ENCODE measurements at places on chromosomes 2 and 18. TPM values are rescaled to one million over a fixed set of nuclear protein-coding genes. Genes with fewer than 3 reads are reported as not detected.

The FHOD3 gene
- total RNA-seq, result 29.6 TPM

The RHBDD1 gene
- 6.8 TPM for total RNA-seq

DNA sequence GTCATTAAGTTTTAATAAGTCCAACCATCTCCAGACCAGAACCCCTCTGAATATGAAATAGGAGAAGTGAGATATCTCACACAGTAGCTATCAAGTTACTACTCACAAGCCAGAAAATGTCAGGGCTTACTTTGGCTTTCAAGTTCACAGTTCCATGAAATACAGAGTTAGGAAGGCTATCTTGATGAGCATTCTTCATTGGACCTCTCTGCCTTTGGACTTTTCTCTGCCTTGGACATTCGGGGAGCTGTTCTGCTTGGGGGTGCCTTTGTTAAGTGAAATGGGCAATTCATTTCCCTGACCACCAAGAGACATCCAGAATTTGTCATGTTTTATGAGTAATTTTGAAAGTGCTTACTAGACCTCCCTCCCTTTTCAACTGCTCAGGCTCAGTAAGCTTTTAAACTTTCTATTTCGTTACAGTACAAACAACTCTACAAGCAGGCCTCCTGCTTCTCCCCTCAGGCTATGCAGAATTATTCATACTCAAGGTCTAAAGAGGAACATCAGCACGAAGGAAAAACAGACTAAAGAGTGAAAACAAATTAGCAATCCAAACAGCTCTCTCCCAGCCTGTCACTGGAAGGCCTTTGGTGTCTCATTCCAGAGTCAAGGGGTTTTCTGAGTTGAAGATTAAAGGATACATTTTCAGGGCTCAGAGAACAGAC is 95.3 kb downstream of the MREG start:
- no peaks in the 10 kb centered on the region for H3K27me3 ChIP-seq
- DNase-seq, result no peak
- H3K4me3 ChIP-seq, result no peak overlapping the region
- no peaks in the 10 kb centered on the region for H3K36me3 ChIP-seq
- H3K27ac ChIP-seq, result peak overlapping the region; percentile 42
- peaks cover 17% of the 10 kb centered on the region for H3K4me1 ChIP-seq

GRCh38 chr2:185921048-185921756 is 182.6 kb downstream of the FSIP2 start:
- no peak overlapping the region for H3K4me3 ChIP-seq
- H3K27me3 ChIP-seq, result no peaks in the 10 kb centered on the region
- H3K4me1 ChIP-seq, result no peaks in the 10 kb centered on the region

DNA sequence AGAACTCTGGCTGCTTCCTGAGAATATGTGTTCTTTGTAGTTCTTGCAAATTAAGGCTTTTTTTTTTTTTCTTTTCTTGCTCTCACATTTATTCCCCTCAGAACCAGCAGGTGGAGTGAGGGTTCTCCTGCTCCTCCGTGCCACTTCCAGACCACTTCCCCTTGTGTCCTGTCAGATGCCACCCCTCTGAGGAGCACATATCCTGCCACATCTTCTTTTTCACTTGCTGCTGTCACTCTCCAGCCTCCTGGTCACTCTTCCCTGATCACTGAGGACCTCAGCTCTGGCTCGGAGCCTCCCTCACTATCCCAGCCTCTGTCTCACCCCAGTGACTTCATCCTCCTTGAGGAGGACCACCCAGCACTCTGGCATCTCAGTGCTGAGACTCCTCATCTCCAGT is 100.5 kb downstream of the TACR1 start:
- no peak for DNase-seq
- no peak overlapping the region for H3K27ac ChIP-seq
- no peak overlapping the region for H3K4me3 ChIP-seq
- H3K27me3 ChIP-seq, result no peaks in the 10 kb centered on the region
- no peaks in the 10 kb centered on the region for H3K4me1 ChIP-seq

DNA sequence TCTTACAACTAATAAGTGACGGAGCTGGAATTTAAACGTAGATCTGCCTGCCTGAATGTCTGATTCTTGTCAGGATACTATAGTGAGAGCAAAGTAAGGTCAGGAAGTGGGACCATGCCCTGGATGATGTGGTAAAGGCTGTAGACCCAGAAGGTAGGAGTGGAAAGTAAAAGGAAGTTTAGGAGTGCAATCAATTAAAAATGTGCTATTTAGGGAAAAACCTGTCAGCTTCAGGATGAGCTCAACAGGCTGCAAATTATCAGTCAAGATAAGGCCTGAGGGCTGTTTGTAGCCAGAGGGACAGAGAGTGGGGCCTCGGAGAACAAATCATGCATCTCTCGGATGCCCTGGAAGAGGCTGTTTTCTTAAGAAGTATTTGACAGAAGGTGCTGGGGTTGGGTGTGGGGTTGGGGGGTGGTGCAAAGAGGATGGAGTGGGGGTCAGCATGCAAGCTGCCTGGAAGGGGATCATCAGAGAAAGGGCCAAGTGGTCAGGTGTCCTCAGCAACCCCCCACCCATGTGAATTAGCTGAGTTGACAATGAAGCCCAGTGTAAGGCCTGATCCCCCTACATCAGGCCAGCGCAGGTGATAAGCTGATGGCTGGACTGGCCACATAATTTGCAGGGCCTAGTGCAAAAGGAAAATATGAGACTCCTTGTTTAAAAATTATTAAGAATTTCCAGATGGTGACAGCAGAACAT is 53.2 kb upstream of the MAPRE3 start:
- no peak for DNase-seq
- no peaks in the 10 kb centered on the region for H3K4me1 ChIP-seq
- H3K4me3 ChIP-seq, result no peak overlapping the region
- H3K36me3 ChIP-seq, result no peaks in the 10 kb centered on the region
- H3K27me3 ChIP-seq, result peaks cover 72% of the 10 kb centered on the region

- peak overlapping the region; percentile 51 for H3K4me3 ChIP-seq
- no peak for DNase-seq
- peak overlapping the region; percentile 95 for H3K27ac ChIP-seq
- no peaks in the 10 kb centered on the region for H3K27me3 ChIP-seq
- H3K4me1 ChIP-seq, result peaks cover 34% of the 10 kb centered on the region
Measured at GRCh38 chr2:85579266-85579935, 2.0 kb downstream of the VAMP8 start.

- H3K36me3 ChIP-seq, result no peaks in the 10 kb centered on the region
- H3K27ac ChIP-seq, result no peak overlapping the region
- no peak for DNase-seq
- no peak overlapping the region for H3K4me3 ChIP-seq
- H3K4me1 ChIP-seq, result peaks cover 55% of the 10 kb centered on the region
Measured at GRCh38 chr2:130831356-130831755, 5.4 kb upstream of the ARHGEF4 start.

DNA sequence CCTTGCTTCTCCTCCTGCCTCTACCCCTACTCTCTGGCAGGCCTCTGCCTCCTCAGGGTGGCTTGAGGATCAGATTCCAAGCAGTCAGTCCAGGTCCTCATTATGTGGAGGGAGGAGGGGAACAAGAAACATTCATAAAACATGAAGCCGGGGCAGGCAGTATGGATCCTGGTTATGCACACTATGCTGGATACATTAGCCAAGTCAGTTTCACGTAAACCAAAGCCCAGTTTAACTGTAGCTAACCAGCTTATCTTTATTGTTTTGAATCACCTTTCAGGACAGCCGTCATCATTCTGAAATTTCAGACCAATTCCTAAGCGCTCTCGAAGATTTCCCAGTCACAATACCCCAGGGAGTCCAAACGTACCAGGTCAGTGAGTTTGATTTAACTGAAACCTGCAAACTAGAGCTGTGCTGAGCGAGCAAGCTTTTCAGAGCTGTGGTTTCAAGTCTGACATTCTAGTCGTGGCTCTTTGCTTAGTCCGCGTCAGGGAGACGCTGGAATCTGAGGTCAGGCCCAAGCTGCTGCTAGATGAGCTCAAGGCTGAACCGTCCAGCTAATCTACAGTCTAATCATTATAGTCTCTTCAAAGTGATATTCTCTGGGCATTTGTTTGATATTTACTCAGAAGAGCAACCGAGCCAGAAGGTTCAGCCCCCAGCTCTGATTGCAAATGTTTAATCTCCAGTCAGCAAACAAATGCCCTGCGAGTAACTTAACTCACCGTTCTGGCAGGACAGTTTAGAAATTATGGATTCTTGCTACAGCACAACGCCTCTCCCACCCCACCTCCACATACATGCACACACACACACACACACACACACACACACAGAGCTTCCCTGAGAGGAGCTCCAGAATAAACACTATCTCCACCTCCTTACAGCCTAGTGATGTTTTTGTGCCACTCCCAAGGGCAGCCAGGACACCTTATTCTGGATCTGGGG is 63.8 kb upstream of the BZW1 start:
- no peak overlapping the region for H3K27ac ChIP-seq
- DNase-seq, result no peak
- H3K4me3 ChIP-seq, result no peak overlapping the region

DNA sequence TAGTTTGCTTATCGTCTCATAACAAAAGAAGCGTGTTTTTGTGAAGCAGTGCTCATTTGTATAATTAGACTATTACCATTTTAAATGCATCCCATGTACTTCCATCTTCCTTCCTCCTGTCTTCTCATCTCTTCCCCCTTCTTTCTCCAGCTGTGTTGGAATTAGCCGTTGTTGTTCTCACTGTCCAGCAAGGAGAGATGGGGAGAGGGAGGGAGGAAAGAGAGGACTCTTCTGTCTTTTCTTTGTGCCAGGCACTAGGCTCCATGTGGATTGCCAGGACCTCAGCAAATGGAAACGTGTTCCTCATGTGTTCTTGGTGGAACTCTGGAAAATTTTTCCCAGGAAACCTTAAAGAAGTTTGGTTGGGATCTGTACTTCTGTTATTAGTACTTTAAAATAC is 131.7 kb downstream of the PHLPP1 start:
- no peaks in the 10 kb centered on the region for H3K36me3 ChIP-seq
- no peak overlapping the region for H3K4me3 ChIP-seq
- no peaks in the 10 kb centered on the region for H3K27me3 ChIP-seq
- no peak for DNase-seq
- no peaks in the 10 kb centered on the region for H3K4me1 ChIP-seq
- H3K27ac ChIP-seq, result no peak overlapping the region

- no peak overlapping the region for H3K4me3 ChIP-seq
- no peaks in the 10 kb centered on the region for H3K36me3 ChIP-seq
- DNase-seq, result no peak
- no peaks in the 10 kb centered on the region for H3K4me1 ChIP-seq
- H3K27me3 ChIP-seq, result no peaks in the 10 kb centered on the region
Measured at GRCh38 chr2:83615511-83615910, 843.6 kb downstream of the SUCLG1 start.

Measured in esophagus squamous epithelium (tissue), 5 donors.